ENCODE measurements at places on chromosomes 2 and 18.

DNA sequence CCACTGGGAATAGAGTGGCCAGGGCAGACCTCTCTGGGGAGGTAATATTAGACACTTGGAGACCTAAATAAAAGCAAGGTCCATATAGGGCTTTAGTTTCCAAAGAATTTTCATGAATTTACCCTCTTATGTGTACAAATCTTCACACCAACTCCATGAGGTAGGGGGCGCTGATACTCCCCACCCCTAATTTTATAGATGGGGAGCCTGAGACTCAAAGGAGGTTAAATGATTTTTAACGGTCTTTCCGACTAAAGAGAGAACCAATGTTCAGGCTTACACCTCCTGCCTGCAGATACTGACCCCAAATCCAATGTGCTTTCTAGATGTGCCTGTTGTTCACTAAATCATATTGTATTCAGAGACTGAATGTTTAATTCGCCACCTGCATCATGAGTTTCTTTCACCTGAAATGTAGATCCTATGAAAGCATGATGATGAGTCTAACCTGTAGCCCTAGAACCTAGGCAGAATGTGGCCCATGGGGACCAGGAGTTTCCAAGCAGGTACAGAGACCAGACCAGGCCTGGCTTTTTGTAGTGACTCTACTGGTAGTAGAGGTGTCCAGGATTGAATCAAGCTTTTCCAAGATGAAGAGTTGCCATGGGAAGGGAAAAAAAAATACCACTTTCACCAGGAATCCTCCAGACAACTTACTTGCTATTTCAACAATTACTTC is 16.8 kb upstream of the PAX3 start:
- DNase-seq: no peak

- DNase-seq: no peak
These were observed 298.7 kb upstream of the ACVR2A start for GRCh38 chr2:147546109-147546508.

DNA sequence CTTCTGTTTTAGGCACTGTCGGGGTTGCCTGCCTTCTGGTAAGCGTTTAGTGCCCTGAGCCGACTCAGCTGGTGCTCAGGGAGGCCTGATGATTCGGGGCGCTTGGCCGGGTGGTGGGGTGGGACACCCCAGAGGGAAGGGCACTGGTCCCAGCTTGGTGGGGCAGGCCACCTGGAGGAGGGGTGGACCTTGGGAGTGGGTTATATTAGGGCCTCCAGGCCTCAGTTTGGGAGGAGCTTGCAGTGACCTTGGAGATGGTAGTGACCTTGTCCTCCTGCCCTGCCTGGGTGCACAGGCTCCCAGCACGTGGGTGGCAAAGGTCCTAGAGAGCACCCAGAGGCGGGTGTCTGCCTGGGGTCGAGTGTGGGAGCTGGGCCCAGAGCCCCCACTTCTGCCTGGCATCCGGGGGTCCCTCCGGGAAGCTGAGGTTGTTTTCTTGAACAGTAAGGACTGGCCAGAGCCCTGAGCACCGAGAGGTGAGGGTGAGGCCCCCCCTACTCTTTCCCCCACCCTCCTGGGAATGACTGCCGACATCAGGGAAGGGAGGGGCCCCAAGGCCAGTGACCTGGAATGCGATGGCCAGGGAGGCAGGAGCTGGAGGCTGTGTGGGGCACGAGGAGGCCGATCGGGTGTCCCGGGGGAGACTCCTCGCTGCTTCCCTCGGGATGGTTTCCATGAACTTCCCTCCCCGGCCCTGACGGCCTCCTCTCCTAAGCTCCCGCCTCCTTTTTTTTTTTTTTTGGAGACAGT is 61.3 kb downstream of the HPCAL1 start:
- no peak for DNase-seq

GRCh38 chr2:186734957-186735734 is 41.3 kb downstream of the FAM171B start:
- DNase-seq: no peak

DNA sequence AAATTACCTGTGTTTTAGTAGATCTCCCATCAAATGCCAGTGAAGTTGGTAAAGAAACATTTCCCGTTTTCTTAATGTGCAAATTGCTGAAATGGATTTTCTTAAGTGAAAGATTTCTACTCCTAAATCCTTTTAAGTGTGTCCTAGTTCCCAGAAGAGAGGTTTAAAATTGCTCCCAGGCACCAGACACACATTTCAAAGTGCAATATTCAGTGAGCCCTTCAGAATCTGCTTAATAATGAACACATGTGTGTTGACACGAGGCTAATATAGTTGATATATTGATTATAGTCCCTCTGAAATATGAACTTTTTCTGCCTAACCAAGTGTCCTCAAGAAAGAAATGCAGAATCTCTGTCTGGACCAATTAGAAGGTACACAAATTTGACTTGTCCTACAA is 861.7 kb upstream of the CNTNAP5 start:
- no peak for DNase-seq

GRCh38 chr18:10353791-10354190 is 100.6 kb upstream of the APCDD1 start:
- no peak for DNase-seq

- DNase-seq: no peak
These were observed at the start of gene HOXD13 for GRCh38 chr2:176092270-176093144. HOXD13 (plus strand) TSS chr2:176092721; CDS start chr2:176092891, 170 bp downstream.

DNA sequence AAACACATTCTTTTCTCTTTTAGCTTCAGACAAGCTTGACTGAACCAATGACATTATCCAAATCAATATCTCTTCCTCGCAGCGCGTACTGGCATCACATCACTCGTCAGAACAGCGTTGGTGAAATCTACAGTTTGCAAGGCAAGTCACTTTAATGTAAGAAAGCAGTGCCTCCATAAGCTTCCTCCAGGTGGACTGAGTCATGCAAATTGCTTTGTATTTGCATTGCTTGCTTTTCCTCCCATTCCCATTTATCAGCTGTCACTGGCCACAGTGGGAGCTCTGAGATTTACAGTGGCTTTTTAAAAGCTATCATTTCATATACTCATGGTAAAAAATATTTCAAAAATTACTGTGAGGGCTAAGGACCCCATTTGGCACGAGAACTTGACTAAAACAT is 189.9 kb downstream of the CD226 start:
- DNase-seq: no peak

GRCh38 chr18:39037925-39038324 is 1472.3 kb upstream of the CELF4 start:
- DNase-seq: no peak

GRCh38 chr2:47221039-47221438 is 65.9 kb upstream of the STPG4 start:
- no peak for DNase-seq

DNA sequence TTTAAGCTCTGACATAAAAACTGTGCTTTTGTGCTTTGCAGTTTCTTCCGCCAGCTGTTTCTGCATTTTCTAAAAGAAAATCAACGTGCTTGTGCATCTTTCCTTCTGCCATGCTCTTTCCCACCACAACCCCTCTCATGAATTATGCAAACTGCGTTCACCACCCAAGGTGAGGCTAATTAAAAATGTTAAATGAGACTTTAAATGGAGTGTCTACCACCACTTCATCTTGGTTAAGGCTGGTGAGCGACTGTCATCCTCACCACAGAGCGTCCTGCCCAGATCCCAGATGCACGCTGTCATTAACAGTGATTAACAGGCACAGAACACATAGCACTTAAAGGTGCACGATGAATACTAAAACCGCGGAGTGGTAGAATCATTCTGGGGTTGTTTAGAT is 250.5 kb upstream of the RAB6C start:
- DNase-seq: no peak

GRCh38 chr18:58867281-58867961 is 2.7 kb downstream of the ZNF532 start:
- DNase-seq: no peak

DNA sequence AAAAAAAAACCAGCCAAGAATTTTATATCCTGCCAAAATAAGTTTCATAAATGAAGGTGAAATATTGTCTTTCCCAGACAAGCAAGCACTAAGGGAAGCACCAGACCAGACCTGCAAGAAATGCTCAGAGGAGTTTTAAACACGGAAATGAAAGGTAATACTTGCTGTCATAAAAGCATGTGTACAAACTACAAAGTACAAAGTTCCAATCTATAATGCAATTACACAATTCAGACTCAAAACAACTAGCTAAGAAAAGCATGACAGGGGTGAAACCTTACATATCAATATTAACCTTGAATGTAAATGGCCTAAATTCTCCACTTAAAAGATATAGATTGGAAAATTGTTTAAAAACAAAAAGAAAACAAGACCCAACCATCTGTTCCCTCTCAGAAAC is 45.0 kb upstream of the ASXL3 start:
- DNase-seq: no peak

DNA sequence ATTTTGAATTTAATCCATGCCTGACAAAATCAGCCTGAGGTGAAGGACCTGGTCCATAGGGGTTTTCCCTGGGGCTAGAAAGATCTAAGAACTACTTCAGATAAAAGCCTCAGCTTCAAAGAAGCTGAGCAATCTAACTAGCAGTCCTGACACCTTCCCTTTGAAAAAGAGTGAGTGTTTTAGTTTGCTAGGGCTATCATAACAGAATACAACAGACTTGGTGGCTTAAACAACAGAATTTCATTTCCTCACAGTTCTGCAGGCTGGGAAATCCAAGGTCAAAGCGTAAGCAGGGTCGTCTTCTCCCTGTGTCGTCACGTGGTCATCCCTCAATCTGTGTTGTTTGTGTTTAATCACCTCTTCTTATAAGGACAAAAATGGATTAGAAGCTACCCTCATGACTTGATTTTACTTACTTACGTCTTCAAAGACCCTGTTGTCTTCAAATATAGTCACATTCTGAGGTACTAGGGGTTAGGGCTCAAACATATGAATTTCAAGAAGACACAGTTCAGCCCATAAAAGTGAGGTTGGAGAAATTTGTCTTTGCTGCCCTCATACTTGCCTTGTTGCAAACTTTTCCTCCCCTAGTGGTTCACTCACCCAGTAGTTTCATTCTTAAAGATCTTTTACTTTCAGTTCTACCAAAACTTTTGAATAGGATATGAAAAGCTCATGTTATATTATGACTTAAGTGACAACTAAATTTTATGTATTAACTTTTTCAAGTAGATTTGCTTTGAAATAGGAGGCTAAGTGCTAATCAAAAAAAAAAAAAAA is 673.8 kb downstream of the ARHGAP15 start:
- DNase-seq: no peak

GRCh38 chr2:126616606-126617069 is 39.3 kb upstream of the GYPC start:
- no peak for DNase-seq

GRCh38 chr2:118937817-118938216 is 4.2 kb upstream of the MARCO start:
- no peak for DNase-seq

- no peak for DNase-seq
These were observed 457.1 kb downstream of the LPIN1 start for GRCh38 chr2:12203528-12203927.

DNA sequence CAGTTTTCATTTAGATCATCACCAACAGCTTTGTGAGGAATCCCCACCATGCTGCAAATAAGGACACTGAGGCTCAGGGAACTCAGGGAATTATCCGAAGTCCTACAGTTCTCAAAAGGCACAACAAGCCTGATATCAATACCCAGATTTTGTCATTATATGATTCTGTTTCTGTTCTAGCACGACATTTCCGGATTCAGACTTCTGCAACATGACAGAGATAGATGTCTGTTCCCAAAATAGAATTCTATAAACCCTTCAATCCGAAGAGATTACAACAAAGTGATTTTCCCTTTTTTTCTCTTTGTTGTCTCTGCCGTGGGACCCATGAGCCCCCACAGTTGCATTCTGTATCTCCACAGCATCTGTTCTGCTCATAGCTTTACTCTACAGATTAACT is 72.0 kb downstream of the DOCK10 start:
- no peak for DNase-seq

DNA sequence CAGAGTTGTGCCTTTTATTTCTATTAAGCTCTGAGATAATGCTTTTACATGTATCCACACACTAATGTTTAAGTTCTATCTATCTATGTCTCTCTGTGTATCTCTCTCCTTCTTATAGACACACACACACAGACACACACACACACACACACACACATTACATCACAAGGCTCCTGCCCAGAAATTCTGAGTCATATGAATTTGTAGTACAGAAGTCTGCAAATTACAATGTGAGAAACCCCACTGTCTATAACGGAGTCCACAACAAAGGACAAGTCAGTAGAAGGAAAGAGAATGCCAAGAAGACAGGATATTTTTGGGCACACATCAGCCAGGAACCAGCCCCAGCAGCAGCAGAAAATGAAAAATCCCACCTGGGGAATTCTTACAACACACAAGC is 142.4 kb downstream of the EN1 start:
- DNase-seq: no peak

All from activated CD8-positive, alpha-beta memory T cell treated with anti-CD3 and anti-CD28 coated beads for 1 hour (primary cell).